ENCODE measurements at places on chromosomes 3 and 15.
A peak's percentile ranks its signal among the peaks of the same experiment; 100 is the strongest.

DNA sequence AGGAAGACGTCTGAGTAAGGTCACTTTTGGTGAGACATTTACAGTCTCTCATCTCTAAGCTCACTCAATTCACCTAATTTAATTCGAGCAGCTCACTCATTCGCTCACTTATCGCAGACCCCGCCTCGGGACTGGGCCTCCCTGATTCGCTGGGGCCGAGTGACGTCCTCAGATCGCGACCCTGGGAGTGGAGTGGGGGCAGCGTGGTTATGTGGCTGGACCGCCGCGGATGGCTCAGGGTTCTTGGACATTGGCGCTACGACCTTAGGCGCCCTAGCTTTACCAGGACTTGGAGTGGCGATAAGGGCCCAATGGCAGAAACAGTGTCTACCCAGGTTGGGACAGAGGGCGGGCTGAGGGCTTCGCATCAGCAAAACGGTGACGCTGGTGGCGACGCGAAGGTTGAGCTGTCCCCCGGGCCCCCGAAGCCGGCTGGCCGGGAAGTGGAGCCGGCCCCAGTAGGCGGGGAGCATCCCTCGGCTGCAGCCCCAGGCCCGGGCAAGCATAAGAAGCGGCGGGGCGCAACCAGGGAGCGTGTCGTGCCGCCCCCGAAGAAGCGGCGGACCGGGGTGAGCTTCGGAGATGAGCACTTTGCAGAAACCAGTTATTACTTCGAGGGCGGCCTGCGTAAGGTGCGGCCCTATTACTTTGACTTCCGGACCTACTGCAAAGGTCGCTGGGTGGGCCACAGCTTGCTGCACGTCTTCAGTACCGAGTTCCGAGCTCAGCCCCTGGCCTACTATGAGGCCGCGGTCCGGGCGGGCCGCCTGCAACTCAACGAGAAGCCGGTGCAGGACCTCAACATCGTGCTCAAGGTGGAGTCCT, at the start of gene RPUSD2:
Gene RPUSD2 (plus strand): TSS at position 171 of the 825 bp plus-strand sequence. CDS start 39 bp downstream, at position 210.
- DNase-seq = peak; percentile 69

DNA sequence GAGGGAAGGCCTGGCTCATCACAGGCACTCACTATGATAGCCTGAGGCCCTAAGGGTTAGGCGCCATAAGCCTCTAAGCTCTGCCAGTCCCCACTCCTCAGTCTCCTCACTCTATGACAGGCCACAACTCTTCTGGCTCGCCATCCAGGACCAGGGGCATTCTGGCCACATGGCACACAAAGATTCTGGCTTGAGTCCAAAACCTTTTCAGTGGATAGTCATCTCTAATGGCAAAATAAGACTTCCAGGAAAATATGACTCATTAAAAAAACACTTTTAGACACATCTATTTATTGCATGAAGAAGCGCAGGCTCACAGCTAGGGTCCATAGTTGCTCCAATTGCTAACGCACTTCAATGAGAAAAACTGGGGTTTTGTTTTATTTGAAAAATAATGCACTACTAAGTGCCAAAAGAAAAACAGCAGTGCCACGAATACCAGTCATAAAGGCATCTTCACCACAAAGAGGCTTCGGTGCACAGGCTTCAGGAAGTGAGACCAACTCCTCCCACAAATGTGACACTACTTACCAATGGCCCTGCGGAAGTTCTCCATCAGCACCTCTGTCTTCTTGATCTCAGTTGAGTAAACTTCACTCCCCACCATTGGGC, 11.1 kb downstream of the RUVBL1 start:
- peak; percentile 94 for DNase-seq

GRCh38 chr15:74019734-74020133, 25.2 kb downstream of the PML start:
- DNase-seq = no peak

DNA sequence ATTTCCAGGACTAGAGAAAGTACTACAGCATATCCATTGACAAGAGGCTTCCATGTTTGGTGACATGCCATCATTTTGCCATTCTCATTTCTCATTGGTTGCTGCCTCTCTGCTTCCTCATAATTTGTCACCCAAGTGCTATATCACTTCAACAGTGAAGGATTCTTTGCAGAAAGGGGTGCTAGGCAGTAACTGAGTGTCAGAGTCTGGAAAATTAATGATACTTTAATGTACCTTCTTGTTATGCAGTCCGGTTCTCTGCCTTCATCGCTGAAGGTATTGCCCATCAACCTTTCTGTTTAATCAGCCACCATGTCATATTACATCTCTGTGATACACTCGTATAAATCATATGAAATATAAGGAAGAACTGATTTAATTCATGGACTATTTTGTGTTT, 550.3 kb downstream of the ROBO2 start:
- DNase-seq = no peak

DNA sequence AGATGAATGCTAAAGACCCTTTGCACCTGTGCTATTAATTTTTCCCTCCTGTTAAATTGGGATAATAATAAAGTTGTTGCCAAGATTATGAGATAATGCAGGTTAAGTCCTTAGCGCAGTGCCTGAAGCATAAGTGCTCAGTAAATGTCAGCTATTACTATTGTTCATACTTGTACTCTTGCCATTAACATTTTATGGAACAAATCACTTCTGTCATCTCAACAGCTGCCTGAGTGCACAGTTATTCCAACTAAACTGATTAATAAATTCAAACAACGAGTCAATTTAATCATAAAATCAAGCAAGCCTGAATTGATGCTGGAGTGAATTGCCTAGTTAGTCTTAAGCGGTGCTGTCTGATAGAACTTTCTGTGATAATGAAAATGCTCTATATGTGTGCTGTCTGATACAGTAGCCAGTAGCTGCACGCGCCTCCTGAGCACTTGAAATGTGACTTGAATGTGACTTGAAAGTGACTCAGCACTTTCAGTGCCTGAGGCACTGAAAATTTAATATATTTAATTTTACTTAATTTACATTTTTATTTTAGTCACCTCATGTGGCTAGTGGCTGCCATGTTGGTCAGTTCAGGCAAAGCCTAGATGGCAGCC, 198.7 kb upstream of the PFN2 start:
- DNase-seq = no peak

GRCh38 chr15:79962178-79962577, 8.8 kb downstream of the BCL2A1 start:
- no peak for DNase-seq
